ENCODE measurements at places on chromosomes 2 and 18. TPM values are rescaled to one million over a fixed set of nuclear protein-coding genes. Genes with fewer than 3 reads are reported as not detected.

Gene SLC11A1
- 0.22 TPM for total RNA-seq

Gene FRZB
- total RNA-seq: not detected

Gene ALPG
- total RNA-seq: under 0.01 TPM

Gene BZW1
- 358 TPM for total RNA-seq

Gene POMC
- total RNA-seq: 4.2 TPM

Gene RGPD3
- under 0.01 TPM for total RNA-seq

Gene ANTXR1
- 21.9 TPM for total RNA-seq

Gene ACMSD
- not detected for total RNA-seq

Gene LCT
- total RNA-seq: not detected

Gene NAGK
- total RNA-seq: 76.9 TPM

Gene HNMT
- total RNA-seq: 7.6 TPM

Gene EFHD1
- 3.8 TPM for total RNA-seq

Gene CIB4
- not detected for total RNA-seq

Gene SLC20A1
- total RNA-seq: 13.3 TPM

Gene RSAD2
- total RNA-seq: not detected

Gene CDH7
- not detected for total RNA-seq

Gene GPBAR1
- 1.2 TPM for total RNA-seq

Gene CDH2
- total RNA-seq: 10.3 TPM

Gene SLC9A2
- under 0.01 TPM for total RNA-seq

Gene TMEM131
- 56.5 TPM for total RNA-seq

Gene FBXO36
- total RNA-seq: 2.6 TPM

Gene DAW1
- total RNA-seq: 17.2 TPM

Gene GBX2
- total RNA-seq: not detected

Gene C1QL2
- not detected for total RNA-seq

Gene ABCB11
- not detected for total RNA-seq

Gene NAT8
- total RNA-seq: not detected

Gene TBR1
- not detected for total RNA-seq

Gene EIF2B4
- total RNA-seq: 34.1 TPM

Gene TCF23
- total RNA-seq: not detected

Gene LOXL3
- not detected for total RNA-seq

Gene DIPK1C
- total RNA-seq: not detected

Gene CCDC85A
- 2.0 TPM for total RNA-seq

Gene FN1
- total RNA-seq: 15,002 TPM

Gene CRYGC
- not detected for total RNA-seq

Gene CNRIP1
- total RNA-seq: under 0.01 TPM

Gene LYG2
- not detected for total RNA-seq

Gene DSG2
- 203 TPM for total RNA-seq

Gene IL1R1
- total RNA-seq: 135 TPM

Gene ALKAL2
- 2.2 TPM for total RNA-seq

Gene DYNAP
- total RNA-seq: not detected

Gene CXCR1
- total RNA-seq: not detected

All from placental epithelial cell (primary cell).